ENCODE measurements at places on chromosomes 7 and 10.

DNA sequence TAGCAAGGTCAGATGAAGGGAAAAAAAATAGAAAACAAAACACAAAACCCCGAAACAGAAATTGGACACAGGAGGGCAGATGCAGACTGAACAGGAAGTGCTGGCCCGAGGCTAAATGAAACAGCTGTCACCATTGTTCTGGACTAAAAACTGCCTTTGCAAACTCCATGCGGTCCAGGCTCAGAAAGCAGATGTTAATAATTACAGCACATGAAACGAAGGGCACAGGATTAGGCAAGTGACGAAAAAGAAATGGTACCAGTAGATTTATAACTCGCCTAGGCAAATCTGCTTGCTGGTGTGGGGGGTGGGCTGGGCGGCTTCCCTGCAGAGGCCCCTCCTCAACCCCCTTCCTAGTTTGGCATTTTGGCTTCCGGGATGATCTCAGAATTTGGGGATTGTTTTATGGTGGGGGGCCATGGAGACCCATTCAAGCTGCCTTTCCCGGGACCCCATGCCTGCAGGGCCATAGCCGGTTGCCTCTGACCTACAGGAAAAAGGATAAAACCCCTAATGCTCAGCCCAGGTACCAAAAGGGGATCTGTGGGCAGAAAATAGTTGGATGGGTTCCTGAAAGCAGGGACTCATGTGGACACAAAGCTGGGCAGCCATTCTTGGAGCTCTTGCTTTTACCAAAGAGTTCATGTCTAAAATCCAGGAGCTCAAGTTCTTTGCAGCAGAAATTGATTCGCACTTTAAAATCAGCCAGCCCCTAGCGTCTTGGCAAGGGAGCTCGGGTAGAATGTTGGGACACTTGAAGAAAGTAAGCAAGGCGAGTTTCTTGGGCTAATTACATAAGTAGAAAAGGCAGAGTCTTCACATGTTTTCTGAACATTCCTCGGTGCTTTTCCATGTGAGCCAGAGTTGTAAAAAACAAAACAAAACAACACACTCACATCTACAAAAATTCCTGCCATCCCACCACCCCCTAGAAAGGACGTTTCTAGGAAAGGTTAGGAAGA is 39.0 kb upstream of the EMX2 start:
- no peak for DNase-seq

DNA sequence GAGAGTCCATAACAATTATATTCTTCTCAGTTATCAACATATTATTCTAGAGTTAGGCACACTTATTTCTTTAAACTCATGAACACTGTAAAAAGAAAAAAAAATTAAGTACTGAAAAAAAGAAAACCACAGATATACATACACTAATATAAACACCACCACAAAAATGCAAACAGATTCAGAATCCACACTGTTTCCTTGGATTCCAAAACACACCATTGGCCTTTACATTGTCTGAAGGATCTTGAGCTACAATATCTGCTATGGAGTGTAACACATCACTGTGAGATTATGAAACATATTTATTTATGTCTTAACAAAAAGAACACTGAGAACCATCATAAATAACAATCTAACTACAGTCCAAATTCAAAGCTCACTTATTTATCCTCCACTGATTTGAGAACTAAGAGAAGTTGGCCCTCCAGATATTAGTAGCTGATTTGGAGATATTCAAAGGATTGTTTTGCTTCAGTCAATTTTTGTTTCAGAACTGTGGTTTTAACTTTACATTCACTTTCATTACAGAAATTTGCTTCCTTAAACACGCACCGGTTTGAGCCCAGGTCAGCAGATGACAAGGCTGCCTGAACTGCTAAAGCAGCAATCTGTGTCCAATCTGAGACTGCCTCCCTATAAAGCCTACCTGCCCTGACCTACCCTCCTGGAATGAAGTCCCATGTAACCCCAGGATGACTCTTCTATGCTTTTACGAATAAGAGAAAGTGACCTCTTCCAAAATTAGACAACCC is 47.0 kb upstream of the CDK1 start:
- no peak for DNase-seq

DNA sequence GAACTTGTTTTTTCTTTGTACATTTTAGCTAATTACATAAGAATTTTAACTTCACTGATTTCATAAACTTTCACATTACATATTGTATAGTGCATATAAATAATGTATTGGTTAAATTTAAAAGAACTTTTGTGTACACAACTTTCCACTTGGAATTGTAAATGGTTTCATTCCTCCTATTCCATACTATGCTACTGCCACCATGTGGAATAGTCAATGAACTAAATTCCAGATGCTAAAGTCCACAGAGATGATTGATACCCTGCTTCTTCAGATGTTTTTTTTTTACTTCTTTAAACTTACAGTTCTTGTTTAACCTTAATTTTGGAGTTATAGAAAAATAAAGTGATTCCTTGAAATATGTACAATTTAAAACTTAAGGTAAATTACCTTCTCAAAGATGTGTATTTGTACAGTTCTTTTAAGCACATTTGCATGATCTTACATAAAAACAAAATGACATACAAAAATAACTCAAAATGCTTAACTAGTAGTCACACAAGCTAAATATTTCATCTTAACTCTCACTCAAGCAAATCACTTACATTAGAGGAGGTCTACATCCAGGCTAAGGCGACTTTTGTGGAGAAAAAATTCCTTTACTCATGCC is 247.6 kb upstream of the HGF start:
- DNase-seq, result no peak

DNA sequence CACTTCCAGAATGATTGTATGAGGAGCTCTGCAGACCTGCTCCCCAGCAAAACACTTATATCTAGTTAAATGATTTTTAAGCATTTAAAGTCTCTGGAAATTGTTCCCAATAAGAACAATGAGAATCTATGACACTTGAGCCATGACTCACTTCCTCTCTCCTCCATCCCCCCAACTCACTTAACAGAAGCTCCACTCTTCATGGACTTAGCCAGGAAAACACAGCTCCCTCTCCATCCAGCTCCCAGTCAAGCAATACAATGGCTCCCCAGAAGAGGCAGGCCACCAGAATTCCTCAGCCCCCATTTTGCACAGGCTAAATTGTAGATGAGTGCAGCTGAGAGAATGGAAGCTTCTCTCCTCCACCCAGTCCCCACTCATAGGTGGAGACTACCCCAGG is 27.0 kb downstream of the AOC1 start:
- no peak for DNase-seq

DNA sequence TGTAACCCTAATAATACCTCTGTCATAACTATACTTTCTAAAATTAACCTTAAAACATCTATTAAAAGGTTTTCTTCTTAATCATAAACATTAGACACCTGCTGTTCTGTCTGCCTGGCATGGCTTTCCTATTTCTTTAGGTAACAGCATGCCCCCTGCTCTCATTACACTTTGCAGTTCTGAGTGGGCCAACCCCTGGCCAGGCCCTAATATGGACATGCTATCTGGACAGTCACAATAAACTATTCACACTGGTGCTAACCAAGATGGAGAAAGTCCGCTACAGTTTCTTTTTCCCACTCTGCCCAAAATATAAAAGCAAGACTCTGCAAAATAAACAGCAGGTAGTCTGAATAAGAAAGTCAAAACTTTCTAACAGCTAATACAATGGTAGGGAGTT is 84.0 kb downstream of the ELAPOR2 start:
- no peak for DNase-seq

DNA sequence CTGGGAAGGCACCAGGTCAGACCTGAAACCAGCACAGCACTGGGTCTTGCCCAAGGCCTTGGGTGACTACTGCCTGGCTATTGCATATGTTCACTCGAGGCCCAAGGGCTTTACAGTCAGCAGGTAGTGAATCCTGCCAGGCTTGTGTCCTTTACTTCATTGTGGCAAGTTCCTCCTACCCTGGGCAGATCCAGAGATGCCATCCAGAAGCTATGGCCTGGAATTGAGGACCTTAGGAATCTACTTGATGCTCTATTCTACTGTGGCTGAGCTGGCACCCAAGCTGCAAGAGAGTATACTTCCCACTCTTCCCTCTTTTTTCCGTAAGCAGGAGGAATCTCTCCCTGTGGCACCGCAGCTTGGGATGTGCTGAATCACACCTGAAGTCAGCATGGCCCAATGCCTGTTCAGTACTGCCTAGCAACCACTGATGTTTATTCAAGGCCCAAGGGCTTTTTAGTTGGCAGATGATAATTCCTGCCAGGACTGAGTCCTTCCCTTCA is 246.7 kb upstream of the CTBP2 start:
- no peak for DNase-seq

All from activated T-cell treated with anti-CD3 and anti-CD28 coated beads for 1 hour (primary cell).